MM.1S (cell line): ENCODE measurements at places on chromosomes 6 and 20.

DNA sequence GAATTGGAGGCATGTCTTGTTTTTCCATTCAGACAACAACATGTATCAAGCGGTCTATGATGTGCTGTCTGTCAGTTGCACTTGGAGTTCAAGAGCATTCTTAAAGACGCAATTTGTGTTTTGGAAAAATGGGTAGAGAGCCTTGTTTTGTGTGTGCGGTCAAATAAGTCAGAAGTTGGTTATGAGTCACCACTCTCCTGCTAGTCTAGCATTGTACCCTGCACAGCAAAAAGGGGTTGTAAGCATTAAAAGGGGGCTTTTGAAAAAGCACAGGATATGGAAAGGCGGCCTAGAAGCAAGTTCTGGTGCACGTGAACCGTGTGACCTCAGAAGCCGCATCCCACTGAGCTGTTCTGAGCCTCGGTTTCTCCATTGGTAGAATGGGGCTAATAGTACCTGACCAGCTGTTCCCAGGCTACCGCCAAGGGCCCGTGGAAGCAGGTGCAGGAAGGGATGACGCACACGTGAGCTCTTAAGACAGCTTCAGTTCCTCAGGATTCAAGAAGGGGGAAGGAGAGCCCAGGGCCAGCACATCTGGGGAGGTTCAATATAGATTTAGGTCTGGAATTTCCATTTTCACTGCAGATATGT lies 61.6 kb upstream of the SNX9 start:
- no peak for DNase-seq

- DNase-seq, result no peak
These were observed 269.3 kb downstream of the ARHGAP18 start for GRCh38 chr6:129440691-129441090.

GRCh38 chr6:105272786-105273185 lies 93.0 kb upstream of the POPDC3 start:
- DNase-seq, result no peak

- no peak for DNase-seq
These were observed 170.3 kb upstream of the TAB2 start for GRCh38 chr6:149147195-149147594.

GRCh38 chr6:126117251-126117650 lies 130.9 kb downstream of the TRMT11 start:
- DNase-seq, result no peak

DNA sequence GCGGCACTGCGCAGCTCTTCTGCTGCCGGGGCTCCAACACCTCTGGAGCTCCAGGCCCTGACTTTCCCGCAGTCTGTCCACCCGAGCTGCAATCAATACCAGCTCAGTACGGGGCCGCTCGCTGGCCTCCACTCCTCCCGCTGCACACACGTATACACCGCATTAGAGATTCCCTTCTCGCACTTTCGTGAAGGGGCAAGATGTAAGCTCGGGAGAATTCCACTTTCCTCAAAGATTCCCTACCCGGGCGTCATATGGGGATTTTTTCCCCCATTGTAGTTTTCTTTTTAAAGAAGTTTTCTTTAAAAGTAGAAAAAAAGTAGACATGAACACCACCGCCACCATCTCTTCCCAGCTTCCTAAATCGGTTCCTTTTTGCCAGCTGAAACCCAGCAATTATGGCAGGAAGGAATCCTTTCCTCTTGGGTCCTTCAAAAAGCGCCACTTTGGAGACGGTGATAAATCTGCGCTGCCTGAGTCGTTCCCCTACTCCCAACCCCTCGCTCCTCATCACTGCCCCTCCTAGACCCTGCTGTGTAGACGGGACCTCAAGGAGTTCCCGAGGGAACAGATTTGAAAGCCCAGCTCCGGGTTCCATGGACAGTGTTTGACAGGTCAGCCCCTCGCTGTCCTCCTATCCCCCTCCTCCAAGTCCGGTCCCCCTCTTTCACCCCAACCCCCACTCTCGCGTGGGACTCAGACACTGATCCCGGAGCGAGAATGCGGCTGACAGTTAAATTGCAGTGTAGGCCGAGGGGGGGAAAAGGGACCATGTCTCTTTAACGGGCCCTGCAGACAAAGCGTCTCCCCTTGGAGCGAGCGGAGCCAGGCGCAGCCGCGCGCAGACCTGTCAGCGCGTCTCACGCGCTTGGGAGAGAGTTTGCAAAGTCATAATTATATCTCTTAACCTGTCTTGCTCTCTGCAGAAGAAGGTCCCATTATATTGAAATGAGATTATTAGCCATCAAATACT lies 39.5 kb downstream of the NCR2 start:
- no peak for DNase-seq

- no peak for DNase-seq
These were observed 30.2 kb downstream of the CHRNA4 start for GRCh38 chr20:63330940-63331339.

GRCh38 chr6:25486550-25486949 lies 165.5 kb upstream of the SCGN start:
- DNase-seq, result no peak

DNA sequence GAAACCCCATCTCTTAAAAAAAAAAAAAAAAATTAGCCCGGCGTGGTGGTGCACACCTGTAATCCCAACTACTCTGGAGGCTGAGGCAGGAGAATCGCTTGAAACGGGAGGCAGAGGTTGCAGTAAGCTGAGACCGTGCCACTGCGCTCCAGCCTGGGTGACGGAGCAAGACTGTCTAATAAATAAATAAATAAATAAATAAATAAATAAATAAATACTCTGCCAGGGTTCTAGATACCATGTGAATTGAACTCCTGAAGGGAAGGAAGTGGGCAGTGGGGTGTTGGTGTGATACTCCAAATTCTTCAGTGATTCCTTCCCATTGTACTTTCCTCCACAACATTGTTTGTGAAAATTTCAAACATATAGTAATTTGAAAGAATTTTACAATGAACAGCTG lies 100.5 kb downstream of the PLCB4 start:
- DNase-seq, result no peak

DNA sequence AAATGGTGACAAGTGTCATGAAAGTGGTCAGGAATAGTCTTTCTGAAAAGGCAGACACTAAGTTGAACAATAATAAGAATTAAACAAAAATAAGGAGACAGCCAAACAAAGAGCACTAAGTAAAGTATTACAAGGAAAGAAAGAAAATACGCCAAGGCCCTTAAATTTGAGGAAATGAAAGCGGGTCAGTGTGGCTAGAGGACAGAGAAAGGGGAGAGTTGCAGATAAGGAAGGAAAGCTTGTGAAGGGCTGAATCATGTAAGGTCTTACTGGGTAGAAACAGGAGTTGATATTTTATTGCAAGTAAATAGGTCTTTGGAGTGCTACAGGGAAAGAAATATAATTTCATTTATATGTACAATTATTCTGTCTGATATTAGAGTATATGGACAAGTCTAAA lies 732.1 kb downstream of the EPHA7 start:
- DNase-seq, result peak; percentile 12

- no peak for DNase-seq
These were observed 6.9 kb downstream of the STK35 start for GRCh38 chr20:2108498-2108897.

DNA sequence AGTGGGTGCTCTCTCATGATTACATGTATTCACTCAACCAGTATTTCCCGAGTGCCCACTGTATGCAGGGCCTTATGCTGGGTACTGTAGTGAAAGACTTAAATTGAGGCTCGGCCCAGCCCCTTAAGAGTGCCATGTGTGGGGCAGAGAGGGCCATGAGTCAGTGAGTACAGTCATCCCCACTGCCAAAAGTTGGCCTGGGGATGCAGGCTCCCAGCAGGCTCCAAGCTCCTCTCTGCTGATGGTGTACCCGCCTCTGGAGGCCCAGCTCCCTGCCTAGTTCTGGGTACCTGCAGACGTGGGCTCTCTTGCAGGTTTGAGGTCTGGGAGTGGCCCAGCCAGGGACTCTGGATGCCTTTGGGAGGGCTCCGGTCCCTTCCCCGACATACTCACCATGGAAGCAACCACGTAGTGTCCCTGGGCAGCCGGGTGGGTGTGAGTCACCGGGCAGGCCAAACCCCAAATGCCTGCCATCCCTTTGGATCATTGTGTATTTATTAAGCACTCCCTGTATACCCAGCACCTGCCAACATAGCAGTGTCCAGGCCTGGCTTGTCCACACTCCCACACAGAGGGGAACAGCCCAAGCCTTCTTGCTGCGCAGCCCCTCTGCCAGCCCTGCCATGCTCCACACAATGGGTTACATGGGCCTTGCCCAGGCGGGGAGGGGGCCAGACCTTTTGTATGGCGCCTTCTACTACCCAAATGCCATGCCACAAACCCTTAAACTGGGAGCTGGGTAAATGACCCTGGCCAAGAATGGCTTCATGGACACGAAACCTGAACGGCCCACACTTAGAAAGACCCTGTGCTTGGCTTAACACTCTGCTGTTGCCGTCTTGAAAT lies 153.6 kb downstream of the VEGFA start:
- no peak for DNase-seq

DNA sequence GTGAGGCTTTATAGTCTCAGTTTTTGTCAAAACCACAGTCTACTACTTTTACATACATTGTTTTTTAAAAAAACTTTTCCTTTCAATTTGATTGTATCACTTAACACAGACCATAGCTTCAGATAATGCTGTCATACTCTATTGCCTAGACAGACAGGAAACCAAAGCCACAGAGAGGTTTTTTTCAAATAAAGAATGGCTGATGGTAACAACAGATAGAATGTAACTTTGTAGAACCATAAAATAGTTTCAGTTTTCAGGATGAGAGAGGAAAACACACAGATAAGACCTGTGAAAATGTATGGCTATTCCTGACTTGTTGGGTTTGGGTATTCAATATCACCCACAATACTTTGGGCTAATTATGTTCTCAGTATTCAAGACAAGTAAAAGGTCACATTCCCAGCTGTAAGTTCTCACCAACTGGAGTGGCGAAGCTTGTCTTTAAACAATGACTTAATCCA lies 94.0 kb downstream of the ADGRG6 start:
- peak; percentile 64 for DNase-seq

- DNase-seq, result no peak
These were observed 51.3 kb upstream of the REV3L start for GRCh38 chr6:111534231-111534751.

- DNase-seq, result no peak
These were observed 40.3 kb downstream of the BCL2L1 start for GRCh38 chr20:31682352-31682751.

- DNase-seq, result no peak
These were observed 30.7 kb upstream of the TMEM14A start for GRCh38 chr6:52640170-52640569.

DNA sequence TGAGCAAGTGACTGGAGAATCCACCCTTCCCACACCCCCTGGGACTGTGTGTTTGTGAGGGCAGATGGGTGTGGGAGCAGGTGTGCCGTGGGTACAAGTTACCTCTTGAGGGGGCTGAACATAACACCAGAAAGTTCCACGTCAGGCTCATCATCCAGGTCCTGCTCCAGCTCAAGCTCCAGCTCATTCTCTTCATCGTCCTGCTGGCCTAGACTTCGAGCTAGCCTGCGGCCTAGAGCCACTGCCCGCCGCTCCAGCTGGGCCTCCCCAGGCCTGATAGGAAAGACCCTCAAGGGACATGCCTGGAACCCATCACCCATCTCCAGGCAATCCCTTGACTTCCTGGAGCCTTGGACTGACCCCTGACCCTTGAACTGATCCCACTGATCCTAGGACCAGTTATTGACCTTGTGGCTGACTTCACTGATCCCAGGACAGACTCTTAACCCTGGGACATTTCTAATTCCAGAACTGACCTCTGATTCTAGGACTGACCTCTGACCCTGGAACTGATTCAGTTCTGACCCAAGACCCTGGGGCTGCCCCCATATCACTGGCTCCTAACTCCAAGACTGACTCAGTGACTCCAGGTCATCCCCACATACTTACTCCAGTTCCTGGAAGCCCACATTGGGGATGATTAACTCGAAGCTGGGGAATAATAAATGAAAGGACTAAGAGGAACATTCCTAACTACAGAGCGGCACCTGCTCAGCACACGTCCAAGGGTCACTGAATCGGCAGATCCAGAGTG lies 11.8 kb upstream of the SPAG4 start:
- no peak for DNase-seq

DNA sequence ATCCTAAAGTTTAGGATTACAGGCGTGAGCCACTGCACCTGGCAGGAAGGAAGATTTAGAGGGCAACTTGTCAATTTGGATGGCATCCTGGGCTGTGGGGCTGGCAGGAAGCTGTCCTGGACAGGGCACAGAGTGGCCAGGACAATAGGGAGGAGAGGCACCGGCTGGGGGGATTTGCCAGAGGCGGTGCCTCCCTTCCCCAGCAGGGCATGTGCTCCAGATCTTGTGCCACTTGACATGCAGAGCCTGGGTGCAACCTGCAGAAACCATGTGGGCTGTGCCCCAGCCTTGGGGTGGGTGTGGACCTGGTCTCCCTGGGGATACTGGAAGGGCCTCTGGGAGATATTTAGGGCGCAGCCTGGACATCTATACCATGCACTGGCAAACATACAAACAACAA lies 58.6 kb upstream of the EEF1A1 start:
- no peak for DNase-seq

DNA sequence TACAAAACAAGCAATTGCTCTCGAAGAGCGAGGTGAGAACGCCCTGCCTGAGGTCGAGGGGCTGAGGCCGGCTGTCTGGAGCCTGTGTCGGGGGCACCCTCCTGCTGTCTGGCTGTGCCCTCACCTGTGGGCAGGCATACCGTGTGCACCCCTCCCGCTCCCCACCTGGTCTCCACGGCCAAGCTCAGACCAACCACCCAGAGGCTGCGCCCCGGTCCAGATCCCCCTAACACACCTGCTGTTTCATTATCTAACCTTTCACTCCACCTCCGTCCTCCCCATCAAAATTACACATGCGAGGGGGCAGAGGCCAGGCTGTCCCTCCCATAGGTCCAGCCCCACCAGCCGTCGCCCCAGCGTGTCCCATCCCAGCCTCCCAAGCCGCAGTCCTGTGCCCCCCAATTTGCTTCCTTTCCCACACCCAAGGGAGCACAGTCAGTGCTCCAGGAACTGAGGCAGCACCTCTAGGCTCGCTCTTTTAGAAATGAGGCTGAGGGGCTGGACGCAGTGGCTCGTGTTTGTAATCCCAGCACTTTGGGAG lies 35.2 kb downstream of the NTSR1 start:
- DNase-seq, result no peak

GRCh38 chr6:85428486-85428885 lies 21.4 kb upstream of the NT5E start:
- DNase-seq, result no peak

DNA sequence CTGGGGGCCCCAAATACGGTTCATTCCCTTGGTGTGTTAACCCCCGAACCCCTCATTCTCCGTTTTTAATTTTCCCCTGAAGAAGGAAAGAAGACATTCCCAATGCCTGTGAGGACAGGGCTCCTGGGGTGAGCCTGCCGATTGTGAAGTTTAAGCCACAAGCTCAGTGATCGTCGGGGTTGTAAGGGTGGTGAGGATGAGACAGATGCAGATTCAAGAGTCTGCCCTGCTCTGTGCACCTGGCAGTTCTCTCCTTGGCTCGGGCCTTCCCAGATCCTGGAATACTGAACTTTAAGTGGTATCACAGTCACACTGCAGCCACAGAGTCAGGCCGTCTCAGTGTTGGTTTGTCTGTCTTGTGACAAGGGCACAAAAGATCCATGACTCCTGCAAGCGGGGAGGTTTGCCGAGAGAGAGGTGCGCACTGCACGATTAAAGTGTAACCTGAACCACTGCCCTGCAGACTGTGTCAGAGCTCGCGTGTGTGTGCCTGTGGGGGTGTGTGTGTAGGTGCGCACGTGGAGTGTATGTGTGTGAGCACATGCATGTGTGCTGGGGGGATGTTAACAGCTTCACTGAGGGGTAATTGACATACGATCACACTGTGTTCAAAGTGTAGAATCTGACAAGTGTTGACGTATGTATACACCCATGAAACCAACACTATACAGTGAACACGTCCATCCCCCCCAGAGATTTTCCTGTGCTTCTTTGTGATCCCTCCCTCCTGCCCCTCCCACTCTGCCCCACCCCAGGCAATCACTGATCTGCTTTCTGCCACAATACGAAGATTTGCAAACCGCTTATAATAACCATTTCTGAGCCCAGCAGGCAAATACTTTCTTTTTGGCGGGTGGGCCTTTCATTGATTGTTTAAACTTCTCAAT lies 38.9 kb downstream of the RPP40 start:
- DNase-seq, result no peak
